Right cardiac atrium (tissue), 5 donors: ENCODE measurements at places on chromosomes 7 and 10.
A peak's percentile ranks its signal among the peaks of the same experiment; 100 is the strongest.

DNA sequence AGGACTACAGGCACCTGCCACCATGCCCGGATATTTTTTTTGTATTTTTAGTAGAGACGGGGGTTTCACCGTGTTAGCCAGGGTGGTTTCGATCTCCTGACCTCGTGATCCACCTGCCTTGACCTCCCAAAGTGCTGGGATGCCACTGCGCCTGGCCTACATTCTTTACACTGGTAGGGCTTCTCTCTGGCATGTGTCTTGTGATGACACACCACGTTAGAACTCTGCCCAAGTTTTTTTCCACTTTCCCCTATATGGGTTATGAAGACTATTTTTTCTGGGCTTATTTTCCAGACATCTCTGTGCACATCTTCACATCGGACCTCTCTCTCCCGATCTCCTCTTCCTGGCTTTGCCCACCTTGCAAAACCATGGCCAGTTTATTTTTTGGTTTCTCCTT lies 10.7 kb downstream of the FAM200A start:
- DNase-seq: peak; percentile 21

DNA sequence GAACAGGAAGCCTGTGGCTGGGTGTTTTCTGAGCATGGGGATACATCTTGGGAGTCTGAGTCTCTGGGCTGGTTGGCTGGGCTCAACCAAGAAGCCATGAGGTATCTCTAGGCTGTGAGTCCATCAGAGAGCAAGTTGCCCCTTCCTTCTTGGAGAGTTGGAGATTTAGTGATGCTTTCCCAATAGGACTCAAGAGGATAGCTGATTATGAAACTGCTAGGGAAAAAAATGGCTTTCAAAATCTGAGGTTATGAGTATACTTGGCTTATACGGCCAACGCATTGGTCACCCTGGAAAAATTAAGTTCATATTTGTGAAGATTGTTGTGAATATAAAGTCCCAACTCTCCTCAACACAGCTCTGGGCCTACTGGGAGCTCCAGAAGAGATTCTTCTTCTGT lies 162.7 kb upstream of the KMT2E start:
- no peak for DNase-seq

DNA sequence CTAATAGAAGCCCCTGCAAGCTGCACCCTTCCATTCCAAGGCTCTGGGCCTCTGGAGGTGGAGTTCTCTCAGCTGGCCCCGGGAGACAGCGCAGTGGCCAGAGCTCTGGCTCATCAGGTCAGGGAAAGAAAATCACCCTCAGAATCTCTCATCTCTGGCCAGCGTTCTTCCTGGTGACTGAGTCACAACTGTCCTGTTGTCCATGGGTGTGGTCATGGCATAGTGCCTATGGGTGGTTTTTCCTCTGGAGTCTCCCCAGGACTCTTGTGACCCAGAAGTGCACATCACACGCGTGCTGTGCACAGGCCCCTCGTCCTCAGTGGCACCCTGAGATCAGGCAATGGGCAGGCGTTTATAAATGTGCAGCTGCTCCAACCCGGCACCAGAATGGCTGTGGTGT lies 27.4 kb upstream of the FXYD4 start:
- no peak for DNase-seq

- DNase-seq: no peak
Measured at GRCh38 chr10:129471447-129472175, 4.6 kb downstream of the MGMT start.

DNA sequence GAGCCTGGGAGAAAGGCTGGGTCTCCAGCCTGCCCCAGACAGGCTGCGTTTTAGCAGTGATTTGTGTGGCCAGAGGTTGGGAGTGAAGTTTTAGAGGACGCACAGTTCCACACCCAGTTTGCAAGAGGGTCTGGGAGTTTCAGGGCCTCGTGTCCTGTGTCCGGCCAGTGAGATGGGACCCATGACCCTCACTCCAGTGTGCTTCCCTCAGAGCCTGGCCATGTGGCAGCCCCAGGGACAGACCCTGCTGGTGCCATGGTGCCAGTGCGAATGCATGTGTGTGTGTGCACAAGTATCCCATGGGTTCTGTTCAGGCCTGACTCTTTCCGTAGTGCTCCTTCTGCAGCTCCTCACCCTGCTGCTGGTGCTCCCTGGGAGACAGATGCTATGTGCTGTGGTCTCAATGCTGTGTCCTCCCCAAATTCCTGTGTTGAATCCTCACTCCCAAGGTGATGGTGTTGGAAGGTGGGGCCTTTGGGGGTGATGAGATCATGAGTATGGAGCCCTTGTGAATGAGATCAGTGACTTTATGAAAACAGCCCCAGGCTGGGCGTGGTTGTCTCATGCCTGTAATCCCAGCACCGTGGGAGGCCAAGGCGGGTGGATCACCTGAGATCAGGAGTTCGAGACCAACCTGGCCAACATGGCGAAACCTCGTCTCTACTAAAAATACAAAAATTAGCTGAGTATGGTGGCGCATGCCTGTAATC lies 16.5 kb downstream of the ECHDC3 start:
- peak; percentile 61 for DNase-seq

GRCh38 chr10:70258216-70258615 lies 25.0 kb upstream of the PPA1 start:
- no peak for DNase-seq

DNA sequence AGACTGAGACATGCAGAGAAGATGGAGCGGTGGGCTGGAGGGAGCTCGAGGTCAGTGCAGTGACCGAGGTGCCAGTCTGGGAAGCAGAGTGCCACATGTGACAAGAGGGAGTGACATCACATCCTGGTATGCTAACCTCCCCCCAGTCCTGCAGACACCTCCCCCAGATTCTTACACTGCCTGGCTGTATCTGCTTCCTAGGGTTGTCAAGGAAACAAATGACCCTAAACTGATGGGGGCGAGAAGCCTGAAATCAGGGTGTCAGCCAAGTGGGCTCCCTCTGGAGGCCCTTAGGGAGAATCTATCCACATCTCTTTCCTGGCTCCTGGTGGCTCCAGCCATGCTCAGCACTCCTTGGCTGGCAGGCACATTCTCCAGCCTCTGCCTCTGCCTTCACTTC lies 316.1 kb upstream of the ZMIZ1 start:
- DNase-seq: no peak

GRCh38 chr10:13977861-13978532 lies 352.7 kb downstream of the FRMD4A start:
- no peak for DNase-seq

- DNase-seq: no peak
Measured at GRCh38 chr7:96973986-96974385, 31.4 kb upstream of the DLX6 start.

DNA sequence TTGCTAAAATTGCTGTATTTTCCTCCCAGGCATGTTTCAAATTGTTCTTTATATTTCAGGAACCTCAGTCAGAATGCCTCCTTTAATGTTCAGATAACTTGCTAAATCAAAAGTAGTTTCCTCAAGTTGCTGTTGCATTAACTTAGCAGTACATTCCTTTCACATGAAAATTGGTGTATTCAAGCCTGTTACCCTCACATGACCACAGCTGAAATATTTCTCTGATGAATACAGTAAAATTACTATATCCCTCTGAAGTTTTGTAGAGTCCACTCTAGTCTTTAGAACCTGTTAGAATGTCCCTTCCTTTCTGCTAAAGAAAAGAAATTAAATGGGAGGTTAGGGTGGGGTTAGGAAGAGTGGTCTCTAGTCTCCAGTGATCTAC lies 24.5 kb upstream of the C1GALT1 start:
- no peak for DNase-seq

DNA sequence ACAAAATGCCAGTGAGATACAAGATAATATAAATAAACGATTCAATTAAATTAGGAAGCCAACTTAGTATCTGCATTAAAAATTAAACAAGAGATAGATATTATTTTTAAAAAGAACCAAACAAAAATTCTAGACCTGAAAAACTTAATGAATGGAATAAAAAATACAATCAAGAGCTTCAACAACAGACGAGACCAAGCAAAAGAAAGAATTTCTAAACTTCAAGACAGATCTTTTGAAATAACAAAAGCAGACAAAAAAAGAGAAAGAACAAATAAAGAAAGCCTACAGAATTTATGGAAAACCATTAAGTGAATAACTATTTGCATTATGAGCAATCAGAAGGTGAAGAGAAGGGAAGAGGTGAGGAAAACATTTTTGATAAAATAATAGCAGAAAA lies 555.2 kb downstream of the GRID1 start:
- DNase-seq: no peak

- peak; percentile 85 for DNase-seq
Measured at GRCh38 chr7:32299133-32299702, 191.0 kb downstream of the LSM5 start.

GRCh38 chr7:47743965-47744591 lies 162.2 kb upstream of the TNS3 start:
- DNase-seq: no peak

- no peak for DNase-seq
Measured at GRCh38 chr10:100174699-100175677, 10.8 kb downstream of the ERLIN1 start.

- no peak for DNase-seq
Measured at GRCh38 chr10:65618126-65618525, 1307.7 kb upstream of the LRRTM3 start.
